ENCODE measurements at places on chromosomes 5 and 9.
A peak's percentile ranks its signal among the peaks of the same experiment; 100 is the strongest.

DNA sequence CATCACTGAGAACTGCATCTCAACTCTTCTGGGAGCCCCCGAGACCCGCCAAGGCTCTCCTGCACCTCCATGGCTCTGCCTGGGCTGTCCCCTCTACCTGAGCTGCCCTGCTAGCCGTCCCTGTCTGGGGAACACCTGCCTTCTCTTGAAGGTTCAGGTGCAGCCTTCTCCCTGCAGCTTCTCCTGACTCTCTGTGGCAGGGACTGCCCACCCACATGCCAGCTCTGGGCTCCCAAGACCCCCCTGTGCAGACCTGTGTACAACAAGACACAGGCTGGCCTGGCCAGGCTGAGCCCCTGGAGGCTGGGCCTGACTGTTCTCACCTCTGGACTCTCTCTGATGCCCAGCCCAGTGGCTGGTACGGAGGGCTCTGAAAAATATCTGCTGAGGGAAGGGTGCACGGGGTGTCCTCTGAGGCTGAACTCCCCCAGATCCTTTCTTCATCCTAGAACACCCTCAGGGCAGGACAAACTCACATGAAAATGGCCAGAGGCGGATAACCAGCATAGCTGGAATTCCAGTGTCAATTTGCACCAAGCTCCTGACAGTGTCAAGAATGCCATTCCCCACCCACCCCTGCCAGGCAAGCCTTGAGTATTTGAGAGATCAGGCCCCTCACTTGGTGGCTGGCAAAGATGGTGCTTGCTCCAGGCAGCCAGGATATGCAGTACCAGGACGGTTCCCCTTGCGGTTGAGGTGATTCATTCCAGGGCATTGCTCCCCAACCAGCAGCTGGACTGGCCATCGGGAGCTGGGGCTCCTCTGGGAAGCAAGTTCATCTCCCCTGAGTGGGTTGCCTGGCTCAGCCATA, 40.9 kb upstream of the SLC25A51 start:
- DNase-seq: no peak

GRCh38 chr5:73816656-73817420, 190.8 kb downstream of the ARHGEF28 start:
- no peak for DNase-seq

GRCh38 chr5:54551292-54551691, 33.7 kb downstream of the SNX18 start:
- DNase-seq: no peak

- DNase-seq: no peak
Measured at GRCh38 chr9:116646661-116647514, 40.2 kb upstream of the TRIM32 start.

GRCh38 chr5:133519191-133519590, 93.2 kb downstream of the FSTL4 start:
- DNase-seq: no peak

DNA sequence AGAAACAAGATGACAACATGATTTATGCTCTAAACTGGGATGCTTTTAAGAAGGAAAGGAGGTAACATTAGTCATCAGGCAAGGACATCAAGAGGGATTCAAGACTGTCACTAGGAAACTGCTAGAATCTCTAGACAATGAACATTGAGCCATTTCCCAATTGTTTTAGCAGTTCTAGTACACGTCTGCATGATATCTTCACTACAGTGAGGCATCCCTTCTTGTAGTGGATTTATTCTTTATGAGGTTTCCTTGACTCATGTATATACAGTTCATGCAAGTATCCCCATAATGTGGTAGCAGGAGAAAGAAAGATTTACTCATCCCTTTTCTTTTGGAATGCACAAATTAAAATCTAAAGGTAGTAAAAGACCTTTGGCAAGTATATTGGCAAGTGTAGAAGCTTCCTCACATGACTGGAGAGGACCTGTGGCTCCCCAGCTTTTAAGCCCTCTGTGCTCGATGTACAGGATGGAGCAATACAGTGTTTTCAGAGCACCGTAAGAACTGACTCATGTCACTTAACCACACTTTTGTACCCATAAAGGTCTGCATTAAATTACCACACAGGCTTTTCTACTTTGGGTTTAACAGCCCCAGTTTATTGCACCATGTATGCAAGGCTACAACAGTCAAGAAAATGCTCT, 335.9 kb downstream of the SEMA5A start:
- no peak for DNase-seq

- no peak for DNase-seq
Measured at GRCh38 chr9:20804489-20805250, 120.6 kb downstream of the FOCAD start.

DNA sequence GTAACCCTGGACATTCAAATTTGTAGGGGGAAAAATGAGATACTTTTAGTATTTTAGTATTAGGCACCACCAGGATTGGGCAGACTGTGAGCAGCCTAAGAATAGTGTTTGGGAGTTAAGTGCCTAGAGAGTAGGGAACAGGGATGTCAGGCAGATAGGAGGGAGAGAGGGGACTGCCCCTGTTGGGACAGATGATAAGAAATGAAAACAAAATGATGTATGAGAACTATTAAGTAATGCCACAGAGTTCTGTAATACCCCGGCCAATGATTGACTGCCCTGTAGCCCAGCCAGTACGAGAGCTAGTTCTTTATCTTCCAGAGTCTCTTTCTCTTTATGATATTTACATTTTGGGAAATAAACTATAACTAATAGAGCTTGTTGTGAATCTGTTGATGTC, 24.4 kb downstream of the ARHGAP26 start:
- DNase-seq: no peak

DNA sequence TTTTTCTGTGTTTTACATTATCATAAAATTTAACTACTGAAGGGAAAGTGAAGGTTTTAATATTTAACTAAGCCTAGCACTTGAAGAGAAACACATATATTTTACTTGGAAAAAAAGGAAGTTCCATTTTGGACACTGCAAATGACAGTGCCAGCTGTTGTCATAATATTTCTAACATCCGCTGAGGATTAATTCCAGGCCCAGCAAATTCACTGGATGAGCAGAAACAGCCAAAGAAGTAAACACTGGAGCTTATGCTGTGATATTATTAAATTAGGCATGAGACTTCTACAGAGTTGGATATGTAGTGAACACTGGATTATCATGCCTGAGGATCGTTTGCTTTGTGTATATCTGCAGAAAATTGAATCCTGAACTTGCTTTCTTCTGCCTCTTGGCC, 67.6 kb downstream of the GHR start:
- no peak for DNase-seq

GRCh38 chr5:135715267-135716055, 119.0 kb upstream of the SLC25A48 start:
- DNase-seq: no peak

DNA sequence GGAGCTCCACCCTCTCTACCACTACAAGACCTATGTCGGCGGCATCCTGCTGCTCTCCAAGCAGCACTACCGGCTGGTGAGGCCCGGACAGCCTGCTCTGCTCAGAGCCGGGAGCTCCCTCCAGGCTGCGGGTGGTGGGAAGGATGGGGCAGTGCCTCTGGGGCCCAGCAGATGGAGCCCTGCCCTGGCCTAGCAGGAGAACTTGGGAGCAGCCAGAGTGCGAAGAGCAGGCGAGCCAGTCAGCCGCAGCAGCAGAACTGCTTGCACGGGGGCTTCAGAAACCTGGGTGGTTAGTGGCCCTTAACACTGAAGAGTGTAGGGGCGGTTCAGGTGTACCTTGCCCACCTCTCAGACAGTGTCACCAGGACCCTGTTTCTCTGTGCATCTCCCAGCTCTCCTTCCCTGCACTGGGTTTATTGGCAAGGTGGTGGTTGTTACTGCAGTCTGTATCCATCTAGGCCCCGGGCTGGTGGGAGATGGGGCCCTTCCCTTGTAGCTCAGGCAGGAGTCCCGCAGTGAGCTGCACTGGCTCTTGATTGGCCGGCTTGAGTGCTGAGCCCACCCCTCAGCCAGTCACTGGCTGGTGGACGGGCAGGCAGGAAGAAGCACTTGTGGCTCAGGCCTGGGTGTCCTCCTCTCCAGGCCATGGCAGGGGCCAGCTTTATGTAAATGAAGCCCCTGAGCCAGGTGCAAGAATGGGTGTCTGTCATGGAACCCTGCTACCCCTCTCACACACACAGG, 7.7 kb downstream of the B4GALT7 start:
- peak; percentile 91 for DNase-seq

DNA sequence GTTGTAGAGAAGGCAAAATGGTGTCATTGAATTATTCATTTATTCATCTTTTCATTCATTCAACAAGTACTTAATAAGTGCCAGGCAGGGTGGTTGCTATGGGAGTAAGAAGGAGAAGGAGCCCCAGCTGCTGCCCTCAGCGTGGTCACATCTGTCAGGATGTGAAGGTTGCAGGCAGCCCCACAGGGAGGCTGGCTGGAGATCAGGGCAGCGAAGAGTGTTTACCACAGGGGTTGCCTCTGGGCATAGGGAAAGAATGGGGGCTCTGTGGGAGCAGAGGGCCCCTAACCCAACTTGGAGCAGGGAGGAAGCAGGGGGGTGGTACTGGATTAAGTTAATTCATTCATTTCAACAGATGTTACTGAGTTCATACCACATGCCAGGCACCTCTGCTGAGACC, 6.0 kb downstream of the PCDH12 start:
- peak; percentile 46 for DNase-seq

DNA sequence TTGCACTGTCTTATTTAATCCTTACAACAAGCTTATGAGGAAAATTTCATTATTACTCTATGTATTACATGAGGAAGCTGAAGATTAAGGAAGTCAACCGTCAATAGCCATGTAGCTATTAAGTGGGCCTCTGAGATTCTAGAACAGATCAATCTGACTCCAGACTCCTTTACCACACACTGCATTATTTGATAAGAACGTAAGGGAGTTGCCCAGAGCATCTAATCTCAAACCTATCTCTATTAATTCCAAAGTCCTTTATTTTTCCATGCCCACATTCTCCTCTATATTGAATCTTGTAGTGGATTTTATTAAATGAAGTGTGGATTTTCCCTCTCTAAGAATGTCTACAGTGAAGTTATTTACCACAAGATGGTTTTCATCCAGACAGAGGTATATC, 118.2 kb upstream of the MTAP start:
- DNase-seq: no peak

DNA sequence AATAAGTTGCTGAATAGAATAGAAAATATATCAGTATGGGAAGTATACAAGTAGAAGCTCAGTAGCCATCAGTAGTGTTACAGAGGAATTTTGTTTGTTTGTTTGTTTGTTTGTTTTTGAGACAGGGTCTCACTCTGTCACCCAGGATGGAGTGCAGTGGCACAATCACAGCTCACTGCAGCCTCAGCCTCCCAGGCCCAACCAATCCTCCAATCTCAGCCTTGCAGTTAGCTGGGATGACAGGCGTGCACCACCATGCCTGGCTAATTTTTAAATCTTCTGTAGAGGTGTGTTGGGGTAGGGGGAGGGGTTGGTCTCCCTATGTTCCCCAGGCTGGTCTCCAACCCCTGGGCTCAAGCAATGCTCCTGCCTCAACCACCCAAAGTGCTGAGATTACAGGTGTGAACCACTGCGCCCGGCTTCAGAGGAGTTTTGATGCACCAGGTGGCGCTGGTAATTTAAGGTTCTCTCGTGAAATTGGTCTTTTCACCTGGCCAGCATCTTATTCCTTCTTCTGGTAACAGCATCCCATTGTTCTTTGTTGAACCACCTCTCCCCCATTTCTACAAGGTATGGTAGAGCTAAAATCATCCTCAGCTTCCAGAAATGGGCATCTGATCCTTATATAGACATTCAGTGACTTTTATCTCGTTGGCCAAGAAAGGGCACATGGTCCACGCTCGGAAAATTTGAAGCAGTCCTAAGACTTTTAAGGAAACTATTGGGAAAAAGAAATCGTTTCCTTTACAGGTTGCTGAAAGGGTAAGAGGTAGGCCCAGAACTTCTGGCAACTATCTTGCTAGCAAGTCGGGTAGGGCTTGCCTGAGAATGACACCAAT, 157.1 kb downstream of the ARRDC3 start:
- no peak for DNase-seq

DNA sequence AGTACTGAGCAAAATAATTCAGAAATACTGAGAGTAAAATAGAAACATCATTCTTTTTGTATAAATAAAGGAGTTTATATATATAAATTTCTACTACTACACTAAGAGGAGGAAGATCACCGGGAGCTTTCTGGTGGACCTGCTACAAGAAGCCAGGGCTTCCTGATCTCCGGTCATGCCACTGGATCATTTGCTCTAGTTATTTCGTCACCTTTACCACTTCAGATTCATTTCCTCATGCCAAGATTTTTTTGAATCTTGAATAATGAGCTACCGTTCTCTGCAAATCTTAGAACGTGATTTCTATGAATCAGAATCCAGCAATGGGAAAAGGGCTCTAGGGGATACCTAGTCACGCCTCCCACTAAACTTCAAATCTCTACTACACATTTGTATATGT, 51.9 kb upstream of the TBC1D9B start:
- DNase-seq: no peak

DNA sequence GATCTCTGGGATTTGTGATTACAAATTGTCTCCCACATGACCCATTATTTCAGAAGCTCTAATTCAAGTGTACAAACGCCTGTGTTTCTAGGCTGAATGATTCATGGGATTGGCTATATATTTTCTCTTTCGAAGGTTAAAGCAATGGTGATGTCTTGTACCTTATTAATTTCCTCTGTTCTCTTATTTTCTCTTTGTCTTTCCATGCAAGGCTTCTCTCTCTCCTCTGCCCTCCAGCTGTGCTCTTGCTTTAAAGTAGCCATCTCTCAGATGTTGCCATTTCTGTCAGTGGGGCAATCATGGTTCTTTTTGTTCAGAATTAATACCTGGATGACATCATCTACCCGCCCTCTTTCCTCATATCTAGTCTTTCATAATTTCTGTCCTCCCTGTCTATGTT, 184.3 kb upstream of the ATP10B start:
- no peak for DNase-seq

DNA sequence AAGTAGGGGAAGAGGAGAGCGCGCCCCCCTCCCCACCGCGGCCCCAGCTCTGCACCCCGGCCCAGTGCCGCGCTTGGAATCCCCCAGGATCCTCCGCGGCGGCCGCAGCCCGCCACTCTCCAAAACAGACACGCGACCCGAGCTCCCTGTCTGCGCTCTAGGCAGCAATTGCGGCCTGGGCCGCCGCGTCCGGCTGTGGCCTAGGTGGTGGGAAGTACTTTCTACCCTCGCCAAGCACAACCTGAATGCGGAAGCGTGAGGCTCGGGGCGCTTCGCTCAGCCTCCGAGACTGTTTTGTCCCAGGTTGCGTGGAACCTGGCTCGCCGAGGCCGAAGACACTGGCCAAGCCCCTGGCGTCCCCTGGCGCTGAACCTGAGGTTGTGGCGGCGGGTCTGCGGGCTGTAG, 3.3 kb upstream of the FOXB2 start:
- DNase-seq: no peak
